ENCODE measurements at places on chromosomes 7 and 10. TPM values are rescaled to one million over a fixed set of nuclear protein-coding genes. Genes with fewer than 3 reads are reported as not detected.

ASIC3 gene
- total RNA-seq: 1.2 TPM

NXPH1 gene
- not detected for total RNA-seq

PPP1R3C gene
- total RNA-seq: 1.1 TPM

ANKRD30A gene
- total RNA-seq: not detected

SYT15B gene
- under 0.01 TPM for total RNA-seq

CPED1 gene
- 0.39 TPM for total RNA-seq

ITGA8 gene
- total RNA-seq: not detected

EBF3 gene
- 5.1 TPM for total RNA-seq

EGFR gene
- total RNA-seq: 125 TPM

BAIAP2L1 gene
- total RNA-seq: 40.8 TPM

Data from placental epithelial cell (primary cell).